Endothelial cell (in vitro differentiated cells): ENCODE measurements at places on chromosomes 1 and 21. TPM values are rescaled to one million over a fixed set of nuclear protein-coding genes. Genes with fewer than 3 reads are reported as not detected.

LRRC3 gene
- total RNA-seq, result 9.1 TPM

GRCh38 chr1:56297904-56298303 is 281.5 kb downstream of the PLPP3 start:
- peaks cover 5% of the 10 kb centered on the region for H3K4me1 ChIP-seq
- H3K27ac ChIP-seq, result no peak overlapping the region
- H3K36me3 ChIP-seq, result no peaks in the 10 kb centered on the region
- H3K4me3 ChIP-seq, result no peak overlapping the region
- peaks cover 3% of the 10 kb centered on the region for H3K27me3 ChIP-seq

DNA sequence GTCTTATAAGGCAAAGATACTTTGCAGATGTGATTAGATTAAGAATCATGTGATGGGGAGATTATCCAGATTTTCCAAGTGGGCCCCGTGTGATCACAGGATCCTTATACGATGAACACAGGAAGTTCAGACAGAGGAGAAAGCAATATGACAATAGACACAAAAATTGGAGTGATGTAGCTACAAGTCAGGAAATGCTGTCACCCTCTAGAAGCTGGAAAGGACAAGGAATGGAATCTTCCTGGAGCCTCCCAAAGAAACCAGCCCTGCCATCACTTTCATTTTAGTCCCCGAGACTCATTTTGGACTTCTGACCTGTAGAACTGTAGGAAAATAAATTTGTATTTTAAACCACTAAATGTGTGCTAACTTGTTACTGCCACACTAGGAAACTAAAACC is 61.9 kb upstream of the C1orf21 start:
- no peak overlapping the region for H3K4me3 ChIP-seq
- no peaks in the 10 kb centered on the region for H3K36me3 ChIP-seq
- no peak for DNase-seq
- no peak overlapping the region for H3K27ac ChIP-seq
- H3K27me3 ChIP-seq, result no peaks in the 10 kb centered on the region

- H3K27ac ChIP-seq, result no peak overlapping the region
- no peaks in the 10 kb centered on the region for H3K27me3 ChIP-seq
- no peak for DNase-seq
Measured at GRCh38 chr1:97091679-97092078, 370.1 kb downstream of the PTBP2 start.

GRCh38 chr1:112579801-112580510 is 39.0 kb downstream of the ST7L start:
- no peak for DNase-seq
- H3K27ac ChIP-seq, result no peak overlapping the region
- H3K27me3 ChIP-seq, result no peaks in the 10 kb centered on the region
- no peak overlapping the region for H3K4me3 ChIP-seq
- H3K36me3 ChIP-seq, result peaks cover 11% of the 10 kb centered on the region

DNA sequence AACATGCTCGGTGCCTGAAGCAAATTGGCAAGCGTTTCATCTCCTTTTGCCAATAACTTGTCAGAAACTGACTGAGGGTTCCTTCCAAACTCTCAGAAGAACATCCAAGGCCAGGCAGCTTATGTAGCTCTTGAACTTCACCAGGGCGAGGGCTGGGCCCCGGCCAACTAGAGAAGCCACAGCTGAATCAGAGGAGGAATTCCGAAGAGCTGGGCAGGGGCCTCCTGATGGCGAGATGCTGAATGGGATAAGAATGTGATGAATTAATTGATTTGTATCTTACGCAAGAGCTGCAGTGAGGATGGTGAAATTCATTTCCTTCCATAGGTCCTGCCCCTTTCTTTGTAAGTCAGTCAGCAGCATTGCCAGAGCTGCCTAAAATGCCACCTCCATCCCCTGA is 345.8 kb downstream of the KIF26B start:
- peaks cover 7% of the 10 kb centered on the region for H3K4me1 ChIP-seq
- H3K4me3 ChIP-seq, result no peak overlapping the region
- no peaks in the 10 kb centered on the region for H3K27me3 ChIP-seq
- no peak overlapping the region for H3K27ac ChIP-seq

MRPS6 gene
- total RNA-seq, result 42.4 TPM

IL12RB2 gene
- total RNA-seq, result 0.36 TPM

GRCh38 chr1:37325509-37326437 is 148.6 kb upstream of the ZC3H12A start:
- H3K27me3 ChIP-seq, result no peaks in the 10 kb centered on the region
- H3K4me1 ChIP-seq, result no peaks in the 10 kb centered on the region
- H3K36me3 ChIP-seq, result no peaks in the 10 kb centered on the region
- H3K27ac ChIP-seq, result no peak overlapping the region
- H3K4me3 ChIP-seq, result no peak overlapping the region
- DNase-seq, result no peak

DNA sequence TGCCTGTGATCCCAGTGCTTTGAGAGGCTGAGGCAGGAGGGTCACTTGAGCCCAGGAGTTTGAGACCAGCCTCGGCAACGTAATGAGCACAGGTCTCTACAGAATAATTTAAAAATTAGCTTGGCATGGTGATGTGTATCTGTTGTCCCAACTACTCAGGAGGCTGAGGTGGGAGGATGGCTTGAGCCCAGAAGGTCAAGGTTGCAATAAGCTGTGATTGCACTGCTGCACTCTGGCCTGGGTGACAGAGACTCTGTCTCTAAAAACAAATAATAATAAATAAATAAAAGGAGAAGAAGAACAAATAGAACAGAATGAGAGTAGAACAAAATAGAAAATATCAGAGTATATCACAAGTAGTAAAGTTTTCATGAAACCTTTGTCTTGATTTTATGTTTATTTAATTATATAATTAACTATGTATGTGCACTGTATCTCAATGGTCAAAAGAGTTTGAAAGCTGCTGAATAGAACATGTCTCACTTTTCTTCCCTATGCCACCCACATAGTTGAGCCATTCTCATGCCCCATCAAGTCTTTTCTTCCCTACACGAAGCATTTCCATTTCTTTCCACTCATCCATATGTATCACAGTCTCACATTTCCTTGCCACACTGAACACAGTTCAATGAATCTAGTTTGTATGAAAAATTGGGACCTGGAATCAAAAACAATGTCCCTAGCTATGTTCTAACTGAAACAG is 22.9 kb upstream of the APOBEC4 start:
- no peak for DNase-seq
- H3K36me3 ChIP-seq, result peaks cover 3% of the 10 kb centered on the region
- no peak overlapping the region for H3K27ac ChIP-seq
- H3K4me1 ChIP-seq, result no peaks in the 10 kb centered on the region
- no peak overlapping the region for H3K4me3 ChIP-seq

DNA sequence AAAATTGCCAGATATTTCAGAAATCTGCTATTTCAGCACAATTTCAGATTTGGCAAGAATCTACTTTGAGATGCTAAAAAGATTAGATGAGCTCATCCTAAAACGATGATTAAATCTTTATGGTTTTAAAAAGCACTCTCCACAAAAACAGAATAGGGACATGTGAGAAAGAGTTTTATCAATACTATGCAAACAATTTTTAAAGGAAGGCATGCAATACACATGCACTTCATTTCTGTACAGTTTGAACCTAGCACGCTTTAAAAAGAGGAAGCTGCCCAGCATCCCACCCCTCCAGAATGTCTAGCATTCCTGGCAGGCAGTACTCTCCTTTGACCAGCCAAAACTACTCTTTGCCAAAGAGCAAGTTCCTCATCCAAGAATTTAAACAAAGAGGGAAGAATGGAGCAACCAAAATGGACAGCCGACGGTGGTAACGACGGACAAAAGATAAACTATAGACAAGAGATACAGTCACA is 1.3 kb downstream of the ARHGAP29 start:
- peaks cover 11% of the 10 kb centered on the region for H3K27me3 ChIP-seq
- no peak for DNase-seq
- H3K27ac ChIP-seq, result peak overlapping the region; percentile 90
- H3K4me3 ChIP-seq, result peak overlapping the region; percentile 99
- H3K36me3 ChIP-seq, result peaks cover 21% of the 10 kb centered on the region
- peaks cover 66% of the 10 kb centered on the region for H3K4me1 ChIP-seq

- no peak overlapping the region for H3K4me3 ChIP-seq
- H3K27me3 ChIP-seq, result peaks cover 6% of the 10 kb centered on the region
- DNase-seq, result no peak
- no peak overlapping the region for H3K27ac ChIP-seq
- peaks cover 10% of the 10 kb centered on the region for H3K36me3 ChIP-seq
- no peaks in the 10 kb centered on the region for H3K4me1 ChIP-seq
Measured at GRCh38 chr1:19363536-19364152, 51.5 kb downstream of the SLC66A1 start.

- peaks cover 48% of the 10 kb centered on the region for H3K36me3 ChIP-seq
- peak; percentile 40 for DNase-seq
- peak overlapping the region; percentile 18 for H3K4me3 ChIP-seq
- no peaks in the 10 kb centered on the region for H3K4me1 ChIP-seq
- H3K27me3 ChIP-seq, result peaks cover 47% of the 10 kb centered on the region
Measured at GRCh38 chr21:8991968-8992621, 1529.3 kb upstream of the TPTE start.

DNA sequence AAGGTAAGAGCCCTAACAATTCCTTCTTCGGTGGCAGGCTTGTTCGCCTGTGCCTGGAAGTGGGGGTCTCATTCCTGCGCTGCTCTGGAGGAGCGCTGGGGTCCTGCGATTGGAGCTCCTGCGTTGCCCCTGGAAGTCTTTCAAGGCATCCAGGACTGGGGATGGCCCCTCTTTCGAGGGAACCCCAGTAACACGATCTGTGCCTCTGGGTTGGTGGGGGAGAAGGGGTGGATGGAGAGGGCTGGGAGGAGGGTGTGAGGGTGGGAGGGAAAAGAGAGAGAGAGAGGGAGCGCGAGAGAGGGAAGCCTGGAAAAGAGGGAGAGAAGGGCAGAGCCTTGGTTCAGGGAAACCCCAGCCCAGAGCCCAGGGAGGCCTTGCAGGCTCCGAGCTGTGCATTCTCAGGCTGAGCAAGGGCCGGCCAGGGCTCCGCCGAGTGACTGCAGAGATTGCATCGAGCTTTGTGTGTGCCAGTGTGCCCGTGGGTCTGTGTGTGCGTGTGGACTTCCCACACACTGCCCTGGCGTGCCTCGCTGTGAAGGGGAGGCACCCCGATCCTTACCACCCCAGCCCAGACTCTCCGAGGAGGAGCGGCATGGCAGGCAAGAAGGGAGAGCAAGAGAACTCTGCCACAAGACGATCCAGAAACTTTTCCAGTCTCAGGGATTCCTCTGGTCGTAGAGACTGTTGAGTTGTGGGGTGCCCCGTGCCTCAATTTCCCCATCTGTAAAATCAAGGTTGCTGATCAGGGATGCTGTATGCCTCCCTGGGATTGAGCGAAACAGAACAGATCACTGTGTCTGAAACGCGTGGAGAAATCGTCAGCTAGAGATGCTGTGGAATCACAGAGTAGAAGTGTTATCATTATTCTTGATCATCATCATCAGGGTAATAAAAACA is 619 bp downstream of the BCL9 start:
- H3K4me3 ChIP-seq, result no peak overlapping the region
- H3K4me1 ChIP-seq, result peaks cover 12% of the 10 kb centered on the region
- H3K36me3 ChIP-seq, result no peaks in the 10 kb centered on the region
- peak; percentile 41 for DNase-seq

GRCh38 chr1:246139745-246140182 is 367.3 kb downstream of the SMYD3 start:
- no peaks in the 10 kb centered on the region for H3K36me3 ChIP-seq
- no peak overlapping the region for H3K27ac ChIP-seq
- no peak for DNase-seq

SPTA1 gene
- 6.1 TPM for total RNA-seq

- H3K27ac ChIP-seq, result no peak overlapping the region
- peaks cover 2% of the 10 kb centered on the region for H3K27me3 ChIP-seq
- no peaks in the 10 kb centered on the region for H3K36me3 ChIP-seq
- no peak for DNase-seq
- H3K4me1 ChIP-seq, result peaks cover 32% of the 10 kb centered on the region
Measured at GRCh38 chr1:101257500-101258325, 20.9 kb downstream of the S1PR1 start.

- DNase-seq, result no peak
- H3K4me3 ChIP-seq, result no peak overlapping the region
- H3K36me3 ChIP-seq, result no peaks in the 10 kb centered on the region
- H3K4me1 ChIP-seq, result no peaks in the 10 kb centered on the region
- H3K27me3 ChIP-seq, result no peaks in the 10 kb centered on the region
Measured at GRCh38 chr1:216498277-216498676, 75.0 kb upstream of the USH2A start.

- peaks cover 8% of the 10 kb centered on the region for H3K36me3 ChIP-seq
- H3K4me1 ChIP-seq, result no peaks in the 10 kb centered on the region
- H3K27me3 ChIP-seq, result peaks cover 4% of the 10 kb centered on the region
- DNase-seq, result no peak
- no peak overlapping the region for H3K4me3 ChIP-seq
Measured at GRCh38 chr1:229782469-229782868, 156.4 kb downstream of the URB2 start.

DNA sequence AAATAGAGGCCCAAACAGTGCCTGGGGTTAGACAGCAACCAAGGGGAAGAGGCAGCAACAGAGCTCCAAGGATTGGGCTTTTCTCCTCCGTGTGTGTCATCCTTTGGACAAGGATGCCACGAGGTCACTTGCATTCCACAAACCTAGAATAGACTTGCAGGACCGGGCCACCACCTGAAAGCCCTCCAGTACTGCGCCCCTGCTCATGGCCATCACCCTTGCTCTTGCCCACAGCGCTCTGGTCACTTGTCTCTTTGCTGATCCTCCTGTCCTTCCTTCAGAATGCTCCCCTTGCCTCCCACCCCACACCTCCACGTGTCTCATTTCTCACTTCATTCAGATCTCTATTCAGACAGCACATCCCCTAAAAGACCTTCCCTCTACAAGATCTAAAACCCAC is 247.4 kb downstream of the MATN1 start:
- H3K36me3 ChIP-seq, result peaks cover 5% of the 10 kb centered on the region
- no peak overlapping the region for H3K4me3 ChIP-seq
- DNase-seq, result no peak
- peaks cover 7% of the 10 kb centered on the region for H3K27me3 ChIP-seq
- H3K4me1 ChIP-seq, result peaks cover 4% of the 10 kb centered on the region
- no peak overlapping the region for H3K27ac ChIP-seq

- H3K4me1 ChIP-seq, result peaks cover 27% of the 10 kb centered on the region
- DNase-seq, result peak; percentile 40
- H3K4me3 ChIP-seq, result peak within 1 kb of the TSS; percentile 97
- H3K27me3 ChIP-seq, result peaks cover 10% of the 10 kb centered on the region
Measured at GRCh38 chr1:93180723-93181613, at the start of gene CCDC18. TSS of gene CCDC18 (plus strand) at chr1:93180724. CDS start at chr1:93183362, 2,638 bp downstream.

ATP1A4 gene
- total RNA-seq, result not detected

- H3K36me3 ChIP-seq, result peaks cover 13% of the 10 kb centered on the region
- no peak overlapping the region for H3K27ac ChIP-seq
- peaks cover 7% of the 10 kb centered on the region for H3K4me1 ChIP-seq
- peaks cover 1% of the 10 kb centered on the region for H3K27me3 ChIP-seq
- H3K4me3 ChIP-seq, result no peak overlapping the region
Measured at GRCh38 chr21:44658913-44659595, 1.3 kb downstream of the KRTAP12-3 start.

DNA sequence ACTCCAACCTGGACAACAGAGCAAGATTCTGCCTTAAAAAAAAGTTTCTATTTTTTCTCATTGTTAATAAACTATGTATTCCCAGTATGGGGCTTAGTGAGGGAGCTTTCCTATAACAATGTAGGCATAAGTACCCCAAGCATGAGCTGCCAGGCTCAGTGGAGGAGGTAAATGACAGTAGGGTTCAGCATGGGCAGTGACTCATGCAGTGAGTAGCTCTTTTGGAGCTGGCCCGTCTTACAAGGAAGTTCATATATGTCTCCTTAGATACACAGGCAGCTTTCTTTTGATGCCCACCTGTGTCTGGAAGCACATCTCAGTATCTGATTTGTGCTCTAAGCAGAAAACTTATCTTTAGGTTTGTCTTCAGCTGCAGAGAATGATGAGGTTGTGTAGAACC is 57.9 kb downstream of the ZNF678 start:
- H3K4me3 ChIP-seq, result peak overlapping the region; percentile 37
- peaks cover 61% of the 10 kb centered on the region for H3K36me3 ChIP-seq
- DNase-seq, result no peak
- H3K27ac ChIP-seq, result no peak overlapping the region
- H3K27me3 ChIP-seq, result peaks cover 4% of the 10 kb centered on the region
- H3K4me1 ChIP-seq, result no peaks in the 10 kb centered on the region

TNNT2 gene
- total RNA-seq, result 3.3 TPM

CLCA4 gene
- total RNA-seq, result not detected
